ENCODE measurements at places on chromosomes 5 and 9.

DNA sequence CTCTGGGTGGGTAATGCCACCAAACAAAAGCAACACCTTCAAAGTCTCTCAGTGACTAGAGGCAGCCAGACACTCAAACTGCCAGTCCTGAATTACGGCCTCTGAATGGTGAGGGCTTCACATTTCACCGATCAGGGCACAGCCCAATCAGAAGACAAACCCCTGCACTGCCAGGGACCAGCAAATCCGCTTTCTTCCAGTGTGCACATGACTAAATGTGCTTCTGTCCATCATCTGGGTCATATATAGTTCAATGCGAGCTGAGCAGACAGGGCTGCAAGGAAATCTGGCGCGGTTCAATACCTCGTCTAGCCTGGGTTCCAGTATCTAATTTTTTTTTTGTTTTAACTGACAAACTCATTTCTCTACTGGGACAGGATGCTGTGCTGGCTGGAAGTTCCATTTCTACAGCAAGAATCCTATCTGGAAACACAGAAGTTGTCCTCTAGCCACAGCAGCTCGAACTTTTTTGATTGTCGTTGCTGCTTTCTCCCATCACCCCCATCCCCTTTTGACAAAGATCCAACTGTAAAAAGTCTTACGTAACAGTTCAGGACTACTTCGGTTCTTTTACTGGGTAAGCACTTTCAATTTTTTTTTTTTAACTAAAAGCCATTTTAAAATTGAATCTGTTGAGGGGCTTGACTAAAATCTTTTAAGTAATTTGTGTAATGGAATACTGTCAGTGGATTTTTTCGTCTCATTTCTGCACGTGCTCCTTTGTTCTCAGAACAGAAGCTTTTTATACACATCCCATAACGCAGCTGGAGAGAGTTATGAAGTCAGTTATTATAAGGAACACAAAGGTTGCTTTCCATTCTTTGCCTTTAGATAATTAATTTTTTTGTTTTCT is 112.7 kb downstream of the NR6A1 start:
- peak; percentile 99 for DNase-seq

DNA sequence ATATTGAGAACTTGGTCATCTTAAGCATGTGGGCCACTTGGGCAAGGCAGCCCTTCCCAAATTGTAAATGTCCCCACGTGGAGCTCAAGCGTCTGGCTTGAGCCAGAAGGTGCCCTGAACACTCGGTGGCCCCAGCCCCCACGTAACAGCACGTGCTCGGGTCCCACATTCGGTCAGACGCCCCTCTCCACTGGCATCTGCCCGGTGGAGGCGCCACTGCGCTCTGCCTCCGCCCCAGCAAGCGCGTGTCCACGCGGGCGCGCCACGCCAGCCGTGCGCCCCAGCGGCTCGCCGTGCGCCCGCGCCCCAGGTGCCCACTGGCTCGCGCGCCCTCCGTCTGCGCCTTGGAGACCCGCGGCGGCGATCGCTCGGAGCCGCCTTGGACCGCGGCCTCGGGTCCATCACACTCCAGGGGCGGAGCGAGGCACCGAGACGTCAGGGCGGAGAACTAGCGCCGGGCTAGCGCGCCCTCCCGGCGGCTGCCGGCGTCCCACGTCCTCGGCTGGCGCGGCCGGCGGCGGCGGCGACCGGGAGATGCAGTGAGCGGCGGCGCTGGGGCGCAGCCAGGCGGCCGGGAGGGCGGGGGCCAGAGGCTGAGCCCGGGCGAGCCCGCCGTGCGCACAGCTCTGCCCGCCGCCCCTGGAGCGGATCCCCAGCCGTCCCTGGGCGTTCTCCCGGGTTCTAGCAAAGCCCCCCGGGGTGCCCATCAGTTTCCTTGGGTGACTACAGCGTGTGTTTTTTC is at the start of gene PALM2AKAP2:
PALM2AKAP2 (plus strand) TSS at position 488 of the 742 bp plus-strand sequence. CDS start 291 bp downstream, outside the sequence.
- peak; percentile 51 for DNase-seq

GRCh38 chr9:121359351-121360294 is 10.4 kb downstream of the STOM start:
- peak; percentile 63 for DNase-seq

DNA sequence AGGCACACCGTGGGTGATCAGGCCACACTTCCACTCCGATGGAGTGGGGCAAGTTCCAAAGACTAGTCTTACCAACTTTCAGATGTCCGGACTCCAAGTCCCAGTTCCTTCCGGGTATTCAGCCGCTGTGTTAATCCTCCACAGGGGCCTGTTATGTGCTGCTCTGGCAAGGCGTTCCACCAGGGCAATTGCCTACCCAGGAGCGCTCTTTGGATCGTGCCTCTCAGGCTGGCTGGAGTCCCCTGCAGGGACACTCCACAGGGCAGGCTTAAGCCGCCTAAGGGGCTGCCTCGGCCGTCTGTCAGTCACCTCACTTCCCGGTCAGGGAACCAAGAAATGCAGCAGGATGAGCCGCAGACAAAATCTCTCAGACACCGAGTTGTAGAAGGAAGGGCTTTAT is 118.7 kb upstream of the CCNG1 start:
- DNase-seq, result no peak

DNA sequence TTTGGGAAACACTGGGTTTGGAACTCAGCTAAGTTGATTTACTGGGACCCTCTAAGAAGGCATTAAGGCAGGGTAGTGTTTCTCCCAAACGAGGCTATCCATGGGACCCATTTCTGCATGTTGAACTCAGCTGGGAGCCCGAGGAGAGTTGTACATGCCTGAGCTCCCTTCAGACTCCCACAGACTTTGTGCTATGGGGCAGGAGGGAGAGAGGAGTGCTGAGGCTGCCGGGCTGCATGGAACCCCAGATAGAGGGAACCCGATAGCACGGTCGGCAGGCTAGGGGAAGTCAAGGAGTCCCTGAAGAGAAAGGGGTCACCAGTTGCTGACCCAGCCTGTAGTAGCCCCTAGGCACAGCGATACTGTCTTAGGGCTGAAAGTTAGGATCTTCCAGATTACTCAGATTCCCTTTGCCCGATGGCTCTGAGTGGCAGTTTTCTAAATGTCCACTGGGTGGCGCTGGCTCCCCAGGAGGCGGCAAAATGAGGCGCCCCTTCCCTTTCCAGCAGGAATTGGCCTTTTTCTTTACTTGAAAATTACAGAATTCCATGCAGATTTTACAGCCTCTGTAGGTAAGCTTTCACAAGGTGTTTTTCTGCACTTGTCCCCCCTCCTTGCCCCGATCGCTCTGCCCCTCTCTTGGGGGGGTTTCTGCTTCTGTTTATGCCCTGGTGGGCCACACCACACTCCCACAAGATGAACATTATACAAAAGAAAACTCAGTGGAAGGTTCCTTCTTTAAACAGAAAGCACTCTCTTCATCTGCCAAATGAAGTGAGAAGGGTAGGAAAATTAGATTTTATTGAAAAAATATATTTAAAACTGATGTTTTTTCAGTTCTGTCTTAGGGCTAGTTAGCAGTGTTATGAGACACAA is 17.8 kb downstream of the NANS start:
- DNase-seq, result peak; percentile 52

DNA sequence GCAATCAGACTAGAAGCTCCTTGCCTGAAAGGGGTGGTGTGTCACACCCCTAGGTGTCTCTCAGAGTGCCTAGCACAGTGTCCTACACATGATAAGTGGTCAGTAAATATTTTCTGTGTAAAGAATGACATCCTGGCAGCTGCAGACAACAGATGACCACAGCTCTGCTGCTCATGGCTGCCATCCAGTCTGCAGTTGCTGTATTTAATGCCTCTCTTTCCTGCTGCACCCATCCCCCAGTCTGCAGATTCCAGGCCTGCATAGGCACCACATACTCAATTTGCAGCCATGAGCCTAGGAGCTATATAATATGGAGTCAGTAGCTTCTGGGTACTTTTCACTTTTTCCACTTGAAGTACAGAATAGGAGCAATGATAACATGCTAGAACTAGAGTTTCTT is 94.9 kb upstream of the NR4A3 start:
- DNase-seq, result peak; percentile 1

DNA sequence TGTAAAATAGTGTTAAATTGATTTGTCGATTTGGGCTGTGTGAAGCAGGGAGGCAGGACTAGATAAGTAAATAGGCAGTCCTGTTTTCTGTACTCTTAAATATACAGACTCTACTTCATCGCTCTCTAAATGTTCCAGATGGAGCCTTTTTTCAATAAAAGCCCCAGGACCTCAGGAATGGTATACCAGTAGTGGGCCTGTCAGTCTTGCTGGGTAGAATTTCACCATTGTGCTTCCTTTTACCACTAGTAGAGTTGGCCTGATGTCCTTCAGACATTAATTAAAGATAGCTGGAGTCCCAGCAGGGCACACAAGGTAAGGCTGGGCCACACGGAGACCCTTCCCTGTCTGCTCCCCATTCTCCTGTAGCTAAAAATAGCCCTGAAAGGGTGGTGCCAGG is 6.0 kb downstream of the SNX18 start:
- no peak for DNase-seq

- DNase-seq, result peak; percentile 34
Observed at GRCh38 chr9:120894321-120895148, 17.5 kb upstream of the PHF19 start.

- no peak for DNase-seq
Observed at GRCh38 chr9:31983895-31984294, 400.5 kb upstream of the ACO1 start.

- DNase-seq, result peak; percentile 67
Observed at GRCh38 chr5:80255431-80255810, 427 bp downstream of the SERINC5 start.

DNA sequence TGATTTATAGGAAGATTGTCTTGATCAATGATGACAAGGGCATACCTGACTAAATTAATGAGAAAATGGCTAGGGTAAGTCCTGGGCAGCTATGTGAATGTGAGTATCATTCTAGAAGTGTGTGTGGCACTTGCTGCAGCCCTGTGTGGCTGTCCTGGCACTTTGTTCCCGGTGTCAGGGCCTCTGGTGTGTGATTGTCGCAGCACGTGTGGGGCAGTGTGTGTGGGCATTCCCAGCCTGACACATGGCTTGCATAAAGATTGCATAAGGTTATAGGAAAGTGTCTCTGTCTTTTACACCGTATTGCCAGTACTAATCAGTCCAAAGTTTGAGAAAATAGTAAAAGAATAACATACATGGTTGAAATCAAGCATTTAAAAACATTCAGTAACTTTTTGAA is 74.4 kb downstream of the TRIO start:
- no peak for DNase-seq

DNA sequence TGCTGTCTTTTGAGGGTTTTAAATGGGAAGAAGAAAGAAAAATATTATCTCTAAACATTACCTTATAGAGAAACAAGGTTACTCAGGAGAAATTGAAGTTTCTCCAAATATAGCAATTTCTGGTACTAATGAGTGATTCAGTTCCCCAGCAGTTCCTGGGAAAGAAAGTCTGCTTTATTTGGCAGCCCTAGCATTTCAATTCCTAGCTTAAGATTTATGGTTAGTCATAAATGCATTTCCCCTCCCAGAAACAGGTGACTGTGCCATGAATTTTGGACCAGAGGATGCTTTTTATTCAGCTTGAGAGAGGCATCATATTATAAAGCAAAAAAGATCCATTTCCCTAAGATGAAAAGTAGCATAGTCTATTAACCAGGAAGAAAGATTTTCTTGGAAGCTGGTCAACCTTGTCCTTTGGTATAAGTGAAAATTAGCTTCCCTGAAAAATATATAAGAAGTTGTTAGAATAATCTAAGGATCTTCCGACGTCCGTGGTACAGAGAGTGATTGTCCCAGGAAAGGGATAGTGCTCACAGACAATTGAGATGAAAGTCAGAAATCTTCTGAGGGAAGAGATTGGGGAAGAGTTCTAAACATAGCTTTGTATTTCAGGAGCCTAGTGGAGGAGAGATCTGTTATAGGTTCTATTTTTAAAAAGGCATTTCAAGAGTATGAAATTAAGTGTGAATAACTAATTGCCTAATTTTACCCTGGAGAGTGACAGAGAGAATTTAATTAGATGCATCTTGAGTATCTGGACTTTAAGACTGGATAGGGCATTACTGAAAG is 164.9 kb downstream of the ESM1 start:
- peak; percentile 62 for DNase-seq

- DNase-seq, result no peak
Observed at GRCh38 chr5:171782332-171782966, 3.2 kb upstream of the SMIM23 start.

DNA sequence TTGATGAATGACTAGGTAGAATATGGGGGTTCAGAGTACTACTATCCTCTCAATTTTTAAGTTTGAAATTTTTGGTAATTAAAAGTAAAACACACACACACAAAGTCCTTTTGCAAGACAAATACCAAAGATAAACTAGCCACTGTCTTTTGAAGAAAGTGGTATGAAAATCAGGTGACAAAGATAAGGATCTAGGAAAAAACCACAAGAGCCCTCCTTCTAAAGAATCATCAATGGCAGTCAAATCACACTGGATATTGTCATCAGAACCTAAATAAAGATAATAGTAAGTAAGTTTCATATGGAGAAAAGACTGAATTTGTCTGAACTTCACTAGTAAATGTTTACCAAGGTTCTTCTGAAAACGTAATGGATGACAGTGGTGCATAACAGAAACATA is 30.5 kb upstream of the HK3 start:
- no peak for DNase-seq

GRCh38 chr9:132945186-132946130 is 1.0 kb upstream of the TSC1 start:
- DNase-seq, result no peak

DNA sequence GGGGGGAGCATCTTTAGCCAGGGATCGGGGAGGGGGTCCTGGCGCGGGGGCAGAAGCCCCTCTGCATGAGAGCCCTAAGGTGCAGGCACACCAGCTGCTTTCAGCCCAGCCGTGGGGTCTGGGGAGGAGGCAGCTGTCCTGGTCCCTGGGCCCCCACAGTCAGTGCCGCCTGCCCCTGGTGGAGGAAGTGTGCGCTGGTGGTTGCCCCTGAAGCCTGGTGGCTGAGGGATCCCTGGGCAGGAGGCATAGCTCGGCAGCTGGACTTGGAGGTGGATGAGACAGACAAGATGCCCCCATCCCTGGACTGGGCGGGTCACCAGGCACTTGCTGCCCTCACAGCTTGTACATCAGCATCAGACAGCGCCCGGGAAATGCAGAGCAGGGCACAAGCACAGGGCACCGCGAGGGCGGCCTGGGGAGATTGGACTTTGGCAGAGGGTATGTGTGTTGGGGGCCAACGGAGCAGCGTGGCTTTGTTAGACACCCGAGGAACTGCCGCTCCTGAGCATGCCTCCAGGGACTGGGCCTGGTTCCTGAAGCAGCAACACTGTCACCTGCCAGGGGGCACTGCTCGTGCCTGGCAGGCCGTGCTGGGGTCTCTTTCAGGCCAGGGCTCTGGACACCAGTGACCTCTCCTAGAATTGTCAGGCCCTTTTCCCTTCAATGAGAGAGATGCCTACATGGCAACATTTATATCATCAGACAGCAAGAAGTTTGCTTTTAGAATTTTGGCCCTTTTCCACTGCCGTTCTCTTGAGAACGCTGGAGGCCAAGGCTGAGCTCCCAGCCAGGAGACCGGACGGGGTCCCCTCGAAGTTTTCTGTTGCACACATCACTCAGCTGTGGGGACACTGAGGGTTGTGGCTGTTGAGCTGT is 41.9 kb upstream of the CTSL start:
- DNase-seq, result no peak

GRCh38 chr5:126855266-126855665 is 78.3 kb downstream of the LMNB1 start:
- DNase-seq, result peak; percentile 24

Measured in iris pigment epithelial cell (primary cell).